Cerebellar nuclear complex (tissue), 1 donor: ENCODE measurements at places on chromosomes 3 and 15.

DNA sequence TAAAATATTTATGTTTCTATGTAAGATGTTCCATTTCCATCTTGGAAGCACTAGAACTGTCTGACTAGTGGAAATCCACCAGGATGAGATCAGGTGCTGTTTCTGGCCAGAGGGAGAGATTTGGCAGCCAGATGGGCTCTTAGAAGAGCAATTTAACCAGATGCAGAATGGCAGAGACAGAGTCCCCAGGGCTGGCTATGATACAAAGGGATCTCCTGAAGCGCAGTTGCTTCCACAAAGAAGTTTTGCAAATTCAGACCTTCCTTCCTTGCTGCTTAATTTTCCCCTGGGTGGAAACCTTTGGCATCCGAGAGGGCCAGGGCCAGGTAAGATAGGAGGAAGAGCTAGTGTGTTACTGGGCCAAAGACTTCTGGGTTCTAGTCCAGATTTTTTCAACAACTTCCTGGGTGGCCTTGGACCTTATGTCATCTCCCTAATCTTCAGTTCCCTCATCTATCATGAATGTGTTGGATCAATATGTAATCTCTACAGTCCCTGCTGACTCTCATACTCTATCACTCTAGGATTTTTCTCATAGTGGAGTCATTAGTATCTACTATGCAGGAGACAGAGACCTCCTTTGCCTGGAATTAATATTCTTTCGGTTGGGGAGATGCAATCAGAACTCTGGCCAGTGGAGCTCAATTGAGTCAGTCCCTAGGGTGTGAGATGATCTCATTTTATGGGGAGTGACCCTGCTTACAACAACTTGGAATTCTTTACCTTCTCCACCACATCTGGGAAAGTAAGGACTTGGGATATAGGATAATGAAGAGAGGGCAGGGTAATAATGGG, 41.1 kb upstream of the NDUFB4 start:
- no peak for DNase-seq

GRCh38 chr3:112735926-112736325, 95.0 kb upstream of the CCDC80 start:
- no peak for DNase-seq

GRCh38 chr3:53716998-53717397, 129.2 kb downstream of the CHDH start:
- no peak for DNase-seq

DNA sequence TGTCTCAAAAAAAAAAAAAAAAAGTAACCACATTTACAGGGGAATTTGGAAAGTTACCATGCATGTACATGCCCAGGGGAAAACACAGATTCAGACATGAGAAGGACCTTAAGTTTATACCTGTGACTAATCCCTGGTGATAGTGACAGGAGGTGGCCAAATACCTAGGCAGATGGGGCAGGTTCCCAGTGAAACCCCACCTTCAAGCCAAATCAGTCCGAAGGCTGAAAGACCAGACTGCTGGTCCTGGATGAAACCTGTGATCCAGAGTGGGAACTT, 15.8 kb downstream of the SPCS1 start:
- no peak for DNase-seq

GRCh38 chr3:71991046-71991445, 206.1 kb upstream of the PROK2 start:
- DNase-seq = no peak

DNA sequence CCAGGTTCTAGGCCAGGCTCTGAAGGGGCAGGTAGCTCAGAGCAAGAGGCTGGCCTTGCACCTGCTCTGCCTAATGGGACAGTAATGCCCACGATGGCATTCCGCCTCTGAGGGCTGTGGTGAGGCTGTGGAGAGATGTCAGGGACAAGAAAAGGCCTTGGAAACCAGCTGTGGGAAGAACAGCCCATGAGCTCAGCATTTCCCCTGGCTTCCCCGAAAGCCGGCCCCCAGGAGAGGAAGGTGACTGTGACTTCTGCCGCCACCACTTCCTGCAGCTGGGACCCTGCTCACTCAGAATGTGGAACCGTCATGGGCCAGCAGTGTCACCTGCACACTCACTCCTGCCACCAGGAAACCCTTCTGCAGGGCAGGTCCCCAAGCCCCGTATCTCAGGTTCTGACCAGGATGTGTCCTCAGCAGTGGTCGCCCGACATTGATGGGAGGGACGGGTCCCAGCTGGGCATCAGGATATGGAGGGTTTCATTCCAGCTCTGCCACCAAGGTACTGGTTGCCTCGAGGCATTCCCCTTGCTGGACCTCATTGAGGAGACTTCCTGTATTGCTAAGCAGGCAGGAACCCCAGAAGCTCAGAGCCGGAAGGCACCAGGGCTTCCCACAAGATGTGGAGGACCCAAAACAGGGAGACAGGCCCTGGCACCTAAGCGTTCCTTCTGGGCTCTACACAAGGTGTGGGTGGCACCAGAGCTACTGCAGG, 30.7 kb downstream of the SEMA7A start:
- no peak for DNase-seq

GRCh38 chr3:104291878-104292277, 1074.8 kb upstream of the ALCAM start:
- no peak for DNase-seq

GRCh38 chr15:49902685-49903501, 216.1 kb downstream of the ATP8B4 start:
- DNase-seq = no peak

GRCh38 chr15:66650433-66650832, 51.6 kb upstream of the SMAD6 start:
- no peak for DNase-seq

DNA sequence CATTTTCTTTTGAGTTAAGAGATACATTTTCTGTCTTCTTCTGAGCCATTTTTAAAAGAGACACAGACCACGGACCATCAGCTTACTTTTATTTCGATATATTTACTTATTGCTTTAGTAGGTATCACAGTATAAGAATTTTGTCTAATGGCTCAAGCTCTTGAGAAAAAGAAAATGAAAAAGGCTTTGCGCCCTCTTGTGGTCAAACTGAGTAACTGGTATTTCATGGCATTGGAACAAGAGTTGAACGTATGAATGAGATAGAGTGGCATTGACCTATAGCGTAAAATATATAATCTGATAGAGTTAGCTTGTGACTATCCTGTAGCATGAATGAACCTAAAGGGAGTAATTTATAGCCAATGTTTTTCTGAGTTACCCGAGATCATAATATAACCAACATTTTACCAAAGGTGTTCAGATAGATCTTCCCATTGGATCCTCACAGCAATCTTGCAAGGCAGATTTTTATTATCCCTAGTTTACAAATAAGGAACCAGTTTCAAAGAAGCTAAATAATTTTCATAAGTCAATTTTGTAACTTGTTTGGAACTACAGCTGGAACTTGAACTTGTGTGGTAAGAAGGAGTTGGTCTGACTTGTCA, 154.6 kb downstream of the POLR2M start:
- no peak for DNase-seq

GRCh38 chr3:72953325-72953956, 43.2 kb upstream of the PPP4R2 start:
- no peak for DNase-seq

GRCh38 chr3:196867155-196867506, 589 bp upstream of the SENP5 start:
- DNase-seq = no peak

DNA sequence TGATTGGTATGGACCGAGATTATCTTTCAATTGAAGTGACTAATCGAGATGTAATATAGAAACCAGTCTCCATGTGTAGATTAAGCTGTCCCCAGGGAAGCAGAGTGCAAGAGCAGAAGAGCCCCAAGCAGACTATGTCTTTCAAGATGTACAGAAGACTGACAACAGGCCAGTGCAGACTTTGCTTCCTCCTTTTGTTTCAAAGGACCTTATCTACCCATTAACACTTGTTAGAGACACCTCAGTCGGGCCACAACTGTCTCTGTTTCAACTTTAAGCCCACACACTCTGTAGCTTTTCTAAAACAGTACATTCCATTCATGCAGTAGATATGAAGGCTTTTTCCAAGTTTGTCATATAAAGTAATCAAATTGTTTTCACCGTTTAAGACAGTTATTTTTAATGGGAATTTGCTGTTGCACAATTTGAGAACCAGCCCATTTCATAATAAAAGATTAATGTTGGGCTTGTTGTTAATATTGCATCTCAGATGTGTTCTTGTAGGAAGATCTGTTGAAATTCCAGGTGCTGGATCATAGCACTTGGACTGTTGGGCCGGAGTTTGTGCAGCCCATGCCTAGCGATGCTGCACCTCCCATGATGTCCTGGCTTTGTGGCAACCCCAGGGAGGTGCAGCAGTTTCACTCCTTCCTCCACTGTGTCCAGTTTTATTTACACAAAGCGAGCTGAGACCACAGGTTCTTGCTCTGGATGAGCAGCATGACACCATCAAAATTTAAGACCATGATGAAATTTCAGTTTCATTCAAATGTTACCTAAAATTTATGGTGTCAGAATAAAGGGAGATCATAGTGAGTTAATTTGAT, 12.4 kb downstream of the GORASP1 start:
- no peak for DNase-seq

DNA sequence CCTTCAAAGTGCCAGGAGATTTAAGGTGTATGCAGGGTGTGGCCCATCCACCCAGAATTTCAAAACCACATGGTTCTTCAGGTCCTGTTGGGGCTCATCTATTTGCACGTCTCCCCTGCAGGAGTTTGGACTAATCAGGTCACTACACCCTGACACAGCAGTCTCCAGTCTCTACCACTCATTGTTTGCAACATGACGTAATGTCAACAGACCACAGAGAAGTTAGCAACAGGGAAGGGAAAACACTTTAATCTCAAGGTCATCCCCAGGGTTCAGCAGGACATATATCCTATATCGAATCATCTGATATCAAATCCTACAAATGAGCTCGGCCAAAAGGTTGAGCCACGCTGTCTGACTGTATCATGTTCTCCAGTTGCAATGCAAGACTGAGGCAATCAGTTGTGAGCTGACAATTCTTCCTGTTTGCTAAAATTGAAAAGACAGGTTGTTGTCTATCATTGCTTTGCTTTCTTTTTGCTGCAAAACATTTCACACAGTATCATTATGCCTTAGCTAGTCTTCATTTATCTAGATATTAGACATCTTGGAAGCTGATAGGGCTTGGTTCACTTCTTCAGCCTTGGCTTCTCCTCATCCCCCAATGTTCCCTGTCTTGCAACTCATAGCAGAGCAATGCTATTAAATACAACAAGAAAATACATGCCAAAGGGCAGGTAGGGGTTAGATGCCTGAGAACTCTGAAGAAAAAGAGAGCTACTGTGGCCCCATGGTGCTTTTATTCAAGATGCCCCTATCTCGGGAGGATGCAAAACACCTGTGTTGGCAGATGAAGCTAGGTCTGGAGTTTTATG, 13.4 kb upstream of the LEKR1 start:
- no peak for DNase-seq

- no peak for DNase-seq
Observed at GRCh38 chr3:153855772-153856171, 265.4 kb upstream of the ARHGEF26 start.

DNA sequence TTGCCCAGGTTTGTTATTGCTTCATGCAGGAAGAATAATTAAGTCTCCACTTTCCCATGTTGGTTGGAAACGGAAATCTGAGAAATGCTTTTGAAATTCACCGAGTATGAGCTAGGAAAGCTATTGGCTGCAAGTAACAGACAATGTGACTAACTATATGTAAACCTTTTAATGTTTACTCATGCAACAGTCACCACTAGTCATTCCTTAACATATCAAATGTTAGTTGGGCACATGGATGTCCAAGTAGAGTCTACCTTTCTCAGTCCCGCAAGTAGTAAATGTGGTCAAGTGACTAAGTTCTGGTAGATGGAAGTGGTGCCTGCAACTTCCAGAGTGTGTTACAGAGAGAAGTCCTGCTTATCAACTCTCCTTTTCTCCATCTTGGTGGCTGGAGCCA, 52.5 kb downstream of the KLF15 start:
- DNase-seq = no peak
